ENCODE measurements at places on chromosomes 13 and 19.

DNA sequence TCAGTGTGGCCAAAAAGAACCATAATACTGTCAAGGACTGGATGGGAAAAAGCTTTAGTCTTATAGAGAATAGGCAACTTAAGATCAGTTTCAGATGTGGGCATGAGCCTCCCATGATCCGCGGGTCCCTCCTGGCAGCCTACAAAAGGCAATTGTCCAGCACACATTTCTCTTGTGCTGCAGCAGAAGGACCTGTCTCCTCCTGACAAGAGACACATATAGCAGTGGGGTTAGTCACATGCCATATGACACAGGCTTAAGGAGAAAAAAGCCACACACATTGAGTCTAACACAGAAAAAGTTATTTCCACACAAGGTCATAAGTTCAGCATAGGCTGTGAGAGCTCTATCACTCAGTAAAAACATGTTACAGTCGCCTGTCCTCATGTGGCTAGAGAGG, 1378.7 kb upstream of the PRR20A start:
- no peak for DNase-seq

DNA sequence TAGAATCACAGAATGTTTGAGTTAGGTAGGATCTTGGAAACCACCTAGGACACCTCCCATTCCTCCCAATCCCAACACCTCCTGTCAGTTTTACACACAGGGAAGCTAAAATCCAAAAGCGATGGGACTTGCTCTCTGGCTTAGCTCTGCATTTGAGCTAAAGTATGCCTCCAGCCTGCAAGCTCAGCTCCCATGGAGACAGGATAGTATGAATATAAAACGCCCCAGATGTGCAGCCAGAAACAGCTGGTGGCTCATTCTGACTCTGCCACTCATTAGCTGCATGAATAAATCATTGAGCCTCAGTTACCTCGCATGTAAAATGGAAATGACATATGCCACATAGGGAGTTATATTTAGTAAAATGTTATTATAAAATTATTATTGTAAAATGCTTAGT, 336.0 kb downstream of the SUCLA2 start:
- DNase-seq = no peak

GRCh38 chr13:108342369-108343289, 73.1 kb downstream of the TNFSF13B start:
- no peak for DNase-seq

GRCh38 chr13:113119822-113120189, 2.8 kb upstream of the F10 start:
- no peak for DNase-seq

DNA sequence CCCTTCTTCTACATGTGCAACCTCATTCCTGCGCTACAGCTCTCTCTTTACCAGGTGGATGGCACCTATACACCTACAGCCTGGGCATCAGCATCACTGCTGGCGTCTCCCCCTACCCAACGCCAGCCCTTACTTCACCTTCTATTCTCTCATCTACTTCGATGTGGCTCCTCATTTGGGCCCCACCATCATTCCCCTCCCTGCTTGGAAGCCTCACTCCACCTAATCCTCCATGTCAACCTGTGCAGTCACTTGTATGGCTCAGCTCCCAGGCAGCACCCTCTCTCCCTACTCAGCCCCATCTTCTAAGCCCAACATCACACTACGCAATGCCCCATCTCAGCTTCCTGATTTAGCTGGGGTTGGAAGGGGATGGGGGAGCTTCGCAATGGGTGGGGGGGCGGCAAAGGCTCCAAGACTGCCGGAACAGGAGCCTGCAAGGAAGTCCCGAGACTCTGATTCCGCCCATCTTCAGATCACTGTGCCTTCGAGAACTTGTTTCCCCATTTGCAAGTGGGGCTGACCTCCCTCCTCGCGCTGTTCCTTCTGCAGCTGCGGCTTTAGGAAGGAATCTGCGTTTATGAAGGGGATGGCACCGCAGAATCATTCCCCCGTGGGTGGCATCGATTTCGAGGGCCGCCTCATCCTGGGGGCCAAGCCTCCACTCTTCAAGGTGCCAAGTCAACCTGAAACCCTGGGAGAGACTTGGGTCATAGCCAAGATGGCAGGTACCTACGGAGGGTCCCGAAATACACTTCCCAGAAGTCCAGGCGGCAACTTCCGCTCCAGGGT, 913 bp downstream of the MZF1 start:
- no peak for DNase-seq

- DNase-seq = no peak
Observed at GRCh38 chr13:50889317-50889716, 20.3 kb upstream of the RNASEH2B start.

DNA sequence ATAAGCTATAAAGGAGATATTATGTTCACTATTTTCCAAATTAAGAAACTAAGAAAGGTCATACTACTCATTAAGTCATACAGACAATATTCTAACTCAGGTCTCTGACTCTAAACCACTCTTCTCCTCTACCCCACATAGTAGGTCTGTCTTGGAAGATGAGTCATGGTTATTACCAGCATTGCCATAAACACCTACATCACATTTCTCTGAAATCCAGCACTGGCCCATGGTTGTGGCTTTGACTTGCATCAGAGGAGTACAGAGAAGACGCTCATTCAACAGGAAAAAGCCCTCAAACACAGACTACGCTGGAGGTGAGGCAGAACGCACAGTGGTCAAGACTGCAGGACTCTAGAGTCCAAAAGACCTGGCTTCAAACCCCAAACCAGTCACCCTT, 476.8 kb downstream of the COG6 start:
- no peak for DNase-seq

- no peak for DNase-seq
Observed at GRCh38 chr13:108268466-108269112, 929 bp upstream of the TNFSF13B start.

DNA sequence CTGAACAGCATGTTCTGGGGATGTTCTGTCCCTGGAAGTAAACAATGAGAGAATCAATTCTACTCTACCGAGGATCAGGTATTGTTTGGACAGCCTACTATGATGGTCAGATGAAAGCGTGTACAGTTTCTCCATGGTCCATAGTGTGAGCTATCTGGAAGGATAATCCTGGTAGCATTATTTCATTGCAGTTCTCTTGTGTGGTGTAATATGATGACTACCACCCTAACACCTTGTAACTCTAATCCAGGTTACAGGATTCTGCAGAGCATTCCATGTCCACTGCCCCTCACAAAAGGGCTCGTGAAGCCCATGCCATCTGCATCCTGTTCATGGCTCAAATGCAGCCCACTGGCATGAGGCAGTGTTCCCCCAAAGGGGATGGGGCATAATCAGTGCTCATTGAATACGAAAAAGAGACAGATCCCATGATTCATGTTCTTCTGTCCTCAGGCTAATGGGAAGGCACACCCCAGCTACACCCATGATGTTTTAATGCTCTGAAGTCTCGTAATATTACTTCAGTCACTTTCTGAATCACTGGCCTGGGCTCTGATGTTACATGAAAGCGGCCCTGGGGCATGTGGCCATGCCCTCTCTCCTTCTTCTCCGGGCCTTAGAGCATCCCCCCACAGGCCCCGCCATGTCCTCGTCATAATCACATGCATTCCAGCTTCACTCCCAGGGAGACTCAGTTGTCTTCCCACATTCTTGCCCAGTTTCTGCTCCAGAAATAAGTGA, 68.4 kb downstream of the HSPH1 start:
- no peak for DNase-seq

DNA sequence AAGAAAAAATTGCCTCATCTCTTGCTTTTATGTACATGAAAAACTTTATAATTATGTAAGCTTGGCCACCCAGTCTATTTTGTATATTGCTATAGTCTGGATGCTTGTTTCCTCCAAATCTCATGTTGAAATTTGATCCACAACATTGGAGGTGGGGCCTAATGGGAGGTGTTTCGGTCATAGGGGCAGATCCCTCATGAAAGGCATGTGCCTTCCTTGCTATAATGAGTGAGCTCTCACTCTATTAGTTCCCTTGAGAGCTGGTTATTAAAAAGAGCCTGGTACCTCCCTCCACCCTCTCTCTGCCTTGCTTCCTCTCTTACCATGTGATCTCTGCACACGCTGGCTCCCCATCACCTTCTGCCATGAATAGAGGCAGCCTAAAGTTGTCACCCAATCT, 1005.1 kb downstream of the PCDH9 start:
- DNase-seq = no peak

- DNase-seq = no peak
Observed at GRCh38 chr19:45305421-45305820, 17.3 kb downstream of the CKM start.

GRCh38 chr13:33409673-33410510, 124.3 kb upstream of the STARD13 start:
- DNase-seq = no peak

- DNase-seq = no peak
Observed at GRCh38 chr13:45630791-45631190, 15.3 kb upstream of the ERICH6B start.

GRCh38 chr19:7063339-7063738, 4.9 kb upstream of the MBD3L3 start:
- no peak for DNase-seq

GRCh38 chr13:112955956-112956355, 13.1 kb upstream of the MCF2L start:
- no peak for DNase-seq

DNA sequence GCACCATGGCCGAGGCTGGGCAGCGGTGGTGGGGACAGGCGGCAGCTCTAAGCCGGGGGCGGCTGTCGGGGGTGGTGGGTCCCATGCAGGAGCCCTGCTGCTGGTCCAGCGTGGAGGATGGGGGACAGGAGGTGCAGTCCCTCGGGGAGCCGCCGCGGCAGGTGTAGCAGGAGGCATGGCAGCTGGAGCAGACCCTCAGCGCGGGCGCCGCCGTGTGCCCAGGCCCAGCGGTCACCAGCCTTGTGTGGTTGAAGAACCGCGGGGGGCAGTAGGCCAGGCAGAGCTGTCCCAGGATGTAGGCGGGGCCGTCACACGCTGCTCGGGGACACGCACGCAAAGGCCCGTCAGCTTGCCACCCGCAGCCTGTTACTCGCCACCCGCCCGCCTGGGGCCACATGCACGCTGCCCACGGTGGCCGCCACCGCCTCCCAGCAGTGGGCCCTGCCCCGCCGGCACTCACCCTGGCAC, 2.9 kb upstream of the C19orf25 start:
- no peak for DNase-seq

DNA sequence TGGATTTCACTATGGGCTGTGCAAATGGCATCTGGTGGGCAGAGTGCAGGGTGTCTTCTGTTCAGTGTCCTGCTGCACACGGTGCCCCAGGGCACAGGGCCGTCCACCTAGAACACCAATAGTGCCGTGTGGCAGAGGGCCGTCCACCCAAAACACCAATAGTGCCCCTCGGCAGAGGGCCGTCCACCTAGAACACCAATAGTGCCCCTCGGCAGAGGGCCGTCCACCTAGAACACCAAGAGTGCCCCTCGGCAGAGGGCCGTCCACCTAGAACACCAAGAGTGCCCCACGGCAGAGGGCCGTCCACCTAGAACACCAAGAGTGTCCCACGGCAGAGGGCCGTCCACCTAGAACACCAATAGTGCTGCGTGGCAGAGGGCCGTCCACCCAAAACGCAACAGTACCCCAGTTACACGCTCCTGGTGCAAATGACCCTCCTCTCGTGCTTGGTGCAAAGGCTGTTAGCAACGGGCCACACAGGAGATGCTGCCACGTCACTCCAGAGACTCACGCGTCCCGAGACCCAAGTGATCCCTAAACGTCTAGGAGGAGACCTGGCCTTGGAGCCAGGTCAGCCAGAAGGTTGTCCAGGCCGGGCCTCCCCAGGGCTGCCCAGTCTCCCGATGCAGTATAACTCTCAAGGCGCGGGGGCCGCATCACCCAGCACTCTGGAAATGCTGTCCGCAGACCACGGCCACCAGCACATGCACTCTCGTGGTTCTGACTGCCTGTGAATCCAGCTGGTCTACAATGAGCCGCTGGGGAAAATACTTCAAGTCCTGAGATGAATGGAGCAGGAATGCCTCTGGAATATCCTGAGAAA, 51.5 kb downstream of the RASA3 start:
- DNase-seq = no peak

DNA sequence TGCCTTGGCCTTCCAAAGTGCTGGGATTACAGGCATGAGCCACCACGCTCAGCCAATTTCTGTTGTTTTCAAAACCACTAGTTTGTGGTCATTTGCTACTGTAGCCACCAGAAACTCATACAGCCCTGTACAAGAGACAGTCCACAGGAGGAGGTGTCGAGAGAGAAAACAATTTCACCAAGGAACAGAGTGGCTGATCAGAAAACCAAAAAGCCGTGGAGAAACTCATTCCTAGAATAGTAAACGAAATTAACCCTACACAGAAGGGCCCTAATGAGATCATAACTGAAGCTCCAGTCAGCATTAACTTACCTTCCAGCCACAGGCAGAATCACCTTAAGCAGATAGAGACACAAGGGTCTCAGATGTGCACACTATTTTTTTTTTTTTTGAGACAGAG, 3.8 kb upstream of the CCDC124 start:
- DNase-seq = no peak

DNA sequence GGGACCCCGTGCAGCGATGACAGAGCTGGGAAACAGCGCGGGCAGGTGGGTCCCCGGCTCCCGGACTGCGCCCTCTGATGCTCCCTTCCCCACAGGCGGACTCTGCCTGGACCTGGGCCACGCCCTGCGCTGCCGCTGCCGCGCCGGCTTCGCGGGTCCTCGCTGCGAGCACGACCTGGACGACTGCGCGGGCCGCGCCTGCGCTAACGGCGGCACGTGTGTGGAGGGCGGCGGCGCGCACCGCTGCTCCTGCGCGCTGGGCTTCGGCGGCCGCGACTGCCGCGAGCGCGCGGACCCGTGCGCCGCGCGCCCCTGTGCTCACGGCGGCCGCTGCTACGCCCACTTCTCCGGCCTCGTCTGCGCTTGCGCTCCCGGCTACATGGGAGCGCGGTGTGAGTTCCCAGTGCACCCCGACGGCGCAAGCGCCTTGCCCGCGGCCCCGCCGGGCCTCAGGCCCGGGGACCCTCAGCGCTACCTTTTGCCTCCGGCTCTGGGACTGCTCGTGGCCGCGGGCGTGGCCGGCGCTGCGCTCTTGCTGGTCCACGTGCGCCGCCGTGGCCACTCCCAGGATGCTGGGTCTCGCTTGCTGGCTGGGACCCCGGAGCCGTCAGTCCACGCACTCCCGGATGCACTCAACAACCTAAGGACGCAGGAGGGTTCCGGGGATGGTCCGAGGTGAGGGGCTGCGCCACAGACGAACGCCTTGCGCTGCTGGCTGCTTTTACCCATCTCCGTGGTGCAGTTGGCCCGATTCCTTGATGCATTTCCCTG, 7.8 kb upstream of the SELENOV start:
- peak; percentile 55 for DNase-seq

DNA sequence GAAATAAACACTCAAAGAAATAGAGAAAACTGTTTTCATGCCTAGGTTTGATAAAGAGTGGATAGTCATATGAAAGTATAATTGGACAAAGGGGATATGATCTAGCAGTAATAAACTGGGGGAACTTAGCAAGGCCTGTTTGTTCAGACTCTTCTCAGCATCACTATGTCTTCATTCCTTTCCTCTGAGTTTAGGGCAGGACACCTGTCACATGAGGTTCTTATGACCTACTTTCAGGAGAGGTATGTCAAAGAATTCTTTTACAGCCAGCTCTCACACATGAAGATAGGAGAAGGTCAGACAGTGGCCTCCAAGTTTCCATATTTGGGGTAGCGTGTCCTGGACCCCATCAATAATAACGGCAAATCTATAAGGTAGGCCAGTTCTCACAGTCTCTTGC, 11.4 kb upstream of the RFXAP start:
- no peak for DNase-seq

- no peak for DNase-seq
Observed at GRCh38 chr13:87667686-87668085, 3.5 kb upstream of the SLITRK5 start.
